ENCODE measurements at places on chromosomes 2 and 18. TPM values are rescaled to one million over a fixed set of nuclear protein-coding genes. Genes with fewer than 3 reads are reported as not detected.

The NBAS gene
- 16.9 TPM for total RNA-seq

The FZD7 gene
- 5.5 TPM for total RNA-seq

The HOXD1 gene
- total RNA-seq, result 0.25 TPM

The ALS2 gene
- total RNA-seq, result 13.5 TPM

The CCBE1 gene
- total RNA-seq, result 13.2 TPM

The SLC16A14 gene
- 1.3 TPM for total RNA-seq
